Smooth muscle cell of the pulmonary artery (primary cell): ENCODE measurements at places on chromosomes 2 and 18. TPM values are rescaled to one million over a fixed set of nuclear protein-coding genes. Genes with fewer than 3 reads are reported as not detected.

SP5 gene
- not detected in 2 replicates for total RNA-seq

SOX11 gene
- total RNA-seq, result 0.03 and 0.52 TPM in 2 replicates

MBOAT2 gene
- 51.4 and 53.8 TPM in 2 replicates for total RNA-seq

KIF1A gene
- 0.07 and 0.33 TPM in 2 replicates for total RNA-seq

DDX1 gene
- 53.7 and 83.6 TPM in 2 replicates for total RNA-seq

CRYGD gene
- not detected in 2 replicates for total RNA-seq

REG1B gene
- total RNA-seq, result not detected in 2 replicates

SLC9A4 gene
- total RNA-seq, result 0.03 TPM in 1 of 2 replicates, not detected in the other

ARMC9 gene
- total RNA-seq, result 106 and 246 TPM in 2 replicates

KCNS3 gene
- total RNA-seq, result 0.78 and 2.6 TPM in 2 replicates

LINC00305 gene
- total RNA-seq, result not detected in 2 replicates

RAB31 gene
- 55.3 and 63.8 TPM in 2 replicates for total RNA-seq

CACNB4 gene
- total RNA-seq, result 2.0 and 10.8 TPM in 2 replicates

PPIL3 gene
- 60.5 and 61.4 TPM in 2 replicates for total RNA-seq
